Stimulated activated CD4-positive, alpha-beta T cell treated with anti-CD3 and anti-CD28 coated beads, Interleukin-1b, Interleukin-23, amount 100 ng/mL, for 1 hour (primary cell): ENCODE measurements at places on chromosomes 12 and 14.

GRCh38 chr12:39364196-39364595, 78.7 kb downstream of the KIF21A start:
- DNase-seq: no peak

DNA sequence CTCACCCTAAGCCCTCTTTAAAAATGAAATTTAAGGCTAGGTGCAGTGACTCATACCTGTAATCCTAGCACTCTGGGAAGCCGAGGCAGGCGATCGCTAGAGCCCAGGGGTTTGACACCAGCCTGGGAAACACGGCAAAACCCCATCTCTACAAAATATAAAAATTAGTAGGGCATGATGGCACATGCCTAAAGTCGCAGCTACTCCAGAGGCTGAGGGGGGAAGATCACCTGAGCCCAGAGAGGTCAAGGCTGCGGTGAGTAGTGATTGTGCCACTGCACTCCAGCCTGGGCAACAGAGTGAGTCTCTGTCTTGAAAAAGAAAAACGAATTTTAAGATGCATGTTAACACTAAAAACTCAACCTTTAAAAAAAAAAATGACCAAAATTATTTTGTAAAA, 12.7 kb downstream of the GNPNAT1 start:
- no peak for DNase-seq

DNA sequence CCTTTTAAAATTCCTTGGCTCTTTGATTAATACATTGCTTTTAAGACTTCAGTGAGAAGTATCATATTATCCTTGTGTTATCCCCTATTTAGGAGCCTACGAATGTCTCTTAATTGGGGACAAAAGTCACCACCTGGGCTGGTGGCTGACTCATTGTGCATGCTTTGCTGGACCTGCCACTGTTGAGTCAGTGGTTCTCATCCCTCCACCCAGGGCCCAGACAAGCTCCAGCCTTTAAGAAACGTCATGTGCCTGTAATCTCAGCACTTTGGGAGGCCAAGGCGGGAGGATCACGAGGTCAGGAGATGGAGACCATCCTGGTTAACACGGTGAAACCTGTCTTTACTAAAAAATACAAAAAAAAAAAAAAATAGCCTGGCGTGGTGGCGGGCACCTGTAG, 57.9 kb downstream of the OTX2 start:
- DNase-seq: no peak

GRCh38 chr12:39355841-39356240, 87.1 kb downstream of the KIF21A start:
- DNase-seq: no peak

DNA sequence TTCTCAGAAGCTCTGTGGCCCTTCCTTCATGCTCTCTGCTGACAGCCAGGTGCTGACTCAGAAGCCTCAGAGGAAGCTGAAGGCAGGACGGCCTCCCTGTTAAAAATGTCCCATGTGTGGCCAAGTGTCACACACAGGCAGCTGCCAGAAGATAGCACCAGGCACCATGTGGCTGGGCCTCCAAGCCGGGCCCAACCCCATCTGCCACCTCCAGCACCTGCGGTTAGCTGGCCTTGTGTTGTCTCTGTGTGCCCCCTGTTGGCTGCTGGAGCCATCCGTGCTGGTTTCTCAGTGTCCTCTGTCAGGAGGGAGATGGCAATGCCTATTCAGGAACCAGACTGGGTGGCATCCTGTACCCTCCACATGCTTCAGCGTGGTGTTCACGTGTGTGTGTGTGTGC, 63.2 kb downstream of the TSPAN11 start:
- DNase-seq: no peak

DNA sequence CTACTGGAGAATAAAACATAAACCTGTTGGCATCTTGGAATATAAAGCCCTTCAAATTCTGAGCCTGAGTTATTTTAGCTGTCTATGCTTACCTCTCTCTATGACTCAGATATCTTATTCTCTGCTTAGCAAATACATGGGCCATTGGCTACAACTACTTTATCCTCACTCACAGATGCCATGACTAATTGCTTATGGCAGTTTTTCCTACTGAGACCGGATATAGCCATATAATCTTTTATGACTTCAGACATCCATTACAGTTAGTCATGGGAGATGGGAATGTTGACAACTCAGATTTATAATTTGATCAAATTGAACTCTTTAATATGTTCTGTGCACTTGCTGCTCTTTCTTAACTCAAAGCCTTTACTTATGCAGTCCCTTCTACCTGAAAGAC, 502.4 kb upstream of the ATP2B1 start:
- DNase-seq: no peak

- no peak for DNase-seq
These were observed 161.7 kb downstream of the ALX1 start for GRCh38 chr12:85441741-85442140.

GRCh38 chr14:103663506-103663905, 34.5 kb downstream of the KLC1 start:
- no peak for DNase-seq

DNA sequence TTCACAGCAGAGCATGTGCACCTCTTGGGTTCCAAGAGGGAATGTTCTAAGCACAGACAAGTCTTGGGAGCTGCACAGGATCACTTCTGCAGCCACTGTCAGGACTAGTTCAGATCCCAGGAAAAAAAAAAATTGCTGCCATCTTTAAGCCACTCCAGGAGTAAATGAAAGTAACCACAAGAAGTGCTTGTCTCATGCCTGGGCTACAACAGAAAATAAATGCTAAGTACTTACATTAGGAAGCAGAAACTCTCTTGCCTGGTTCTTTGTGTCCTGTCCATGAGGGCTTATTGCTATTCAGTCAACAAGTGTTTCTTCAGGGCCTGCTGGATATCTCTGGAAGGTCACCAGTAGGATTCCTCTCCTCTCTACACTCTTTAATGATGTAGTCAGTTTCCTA, 176.1 kb downstream of the KTN1 start:
- DNase-seq: no peak

DNA sequence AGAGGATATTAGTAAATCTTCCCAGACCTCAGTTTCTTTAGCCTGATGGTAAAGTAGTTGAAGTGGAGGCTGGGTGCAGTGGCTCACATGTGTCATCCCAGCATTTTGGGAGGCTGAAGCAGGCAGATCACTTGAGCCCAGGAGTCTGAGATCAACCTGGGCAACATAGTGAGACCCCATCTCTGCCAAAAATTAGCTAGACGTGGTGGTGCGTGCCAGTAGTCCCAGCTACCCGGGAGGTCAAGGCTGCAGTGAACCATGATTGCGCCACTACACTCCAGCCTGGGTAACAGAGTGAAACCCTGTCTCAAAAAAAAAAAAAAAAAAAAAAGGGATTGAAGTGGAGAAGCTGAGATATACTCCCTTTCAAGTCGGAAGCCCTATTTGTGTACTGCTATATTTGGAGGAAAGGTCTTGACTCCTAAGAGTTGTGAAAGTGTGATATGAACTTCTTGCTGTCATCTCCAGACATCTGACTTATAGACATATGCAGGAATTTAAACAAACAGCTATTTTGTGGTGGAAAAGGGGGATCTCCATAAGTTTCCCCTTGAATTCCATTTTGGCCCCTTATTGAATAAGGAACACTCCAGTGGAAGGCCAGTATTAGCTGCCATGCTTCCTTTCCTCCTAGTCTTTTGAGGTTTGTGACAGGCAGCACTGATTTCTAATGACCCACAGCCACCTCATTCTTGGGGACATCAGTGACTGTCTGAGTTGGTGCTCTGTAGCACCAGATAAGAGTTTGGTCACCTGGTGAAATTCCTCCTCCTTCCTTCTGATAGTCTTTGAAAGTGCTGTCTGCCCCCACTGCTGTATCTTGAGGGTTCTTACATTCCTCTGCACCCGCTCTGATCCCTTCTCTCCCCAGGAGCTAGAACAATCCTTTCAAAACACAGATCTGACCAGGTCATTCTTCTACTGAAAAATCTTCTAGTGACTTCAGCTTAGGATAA, 7.4 kb downstream of the ELK3 start:
- DNase-seq: no peak

DNA sequence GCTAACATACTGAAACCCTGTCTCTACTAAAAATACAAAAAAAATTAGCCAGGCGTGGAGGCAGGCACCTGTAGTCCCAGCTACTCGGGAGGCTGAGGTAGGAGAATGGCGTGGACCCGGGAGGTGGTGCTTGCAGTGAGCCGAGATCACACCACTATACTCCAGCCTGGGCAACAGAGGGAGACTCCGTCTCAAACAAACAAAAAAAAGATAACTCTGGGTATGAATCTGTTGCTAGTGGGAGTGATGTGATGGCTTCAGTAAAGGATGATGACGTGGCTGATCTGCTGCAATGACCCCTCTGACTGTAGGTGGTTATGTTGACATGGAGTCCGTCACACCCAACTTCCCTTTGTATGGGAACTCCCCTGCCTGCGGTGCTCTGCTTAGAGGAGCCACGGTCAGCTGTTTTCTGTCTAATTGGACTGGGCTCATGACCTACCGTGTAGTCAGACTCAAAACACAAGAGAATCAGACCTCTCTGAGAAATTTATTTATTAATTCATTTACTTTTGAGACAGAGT, 59.1 kb upstream of the MED13L start:
- no peak for DNase-seq

GRCh38 chr12:131356485-131357184, 354.3 kb upstream of the SFSWAP start:
- DNase-seq: no peak

DNA sequence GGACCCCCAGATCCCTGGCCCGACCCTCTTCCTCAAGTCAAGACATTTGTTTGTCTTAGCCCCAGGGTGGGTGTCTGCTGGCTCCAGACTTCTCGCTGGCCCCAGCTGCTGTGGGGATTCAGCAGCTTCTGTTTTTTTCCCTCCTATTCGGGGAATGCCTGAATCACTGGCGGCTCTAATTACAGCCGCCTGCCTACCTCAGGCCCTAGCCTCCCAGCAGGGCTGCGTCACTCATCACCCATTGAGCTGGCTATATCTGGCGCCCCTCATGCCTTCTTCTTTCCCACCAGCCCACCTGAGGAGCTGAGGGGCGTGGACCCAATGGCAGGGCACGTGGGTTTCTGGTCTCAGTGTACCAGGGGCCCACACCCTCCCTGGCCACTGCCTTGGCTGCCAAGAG, 10.1 kb downstream of the KRT80 start:
- DNase-seq: no peak
